ENCODE measurements at places on chromosomes 7 and 10.
A peak's percentile ranks its signal among the peaks of the same experiment; 100 is the strongest.

DNA sequence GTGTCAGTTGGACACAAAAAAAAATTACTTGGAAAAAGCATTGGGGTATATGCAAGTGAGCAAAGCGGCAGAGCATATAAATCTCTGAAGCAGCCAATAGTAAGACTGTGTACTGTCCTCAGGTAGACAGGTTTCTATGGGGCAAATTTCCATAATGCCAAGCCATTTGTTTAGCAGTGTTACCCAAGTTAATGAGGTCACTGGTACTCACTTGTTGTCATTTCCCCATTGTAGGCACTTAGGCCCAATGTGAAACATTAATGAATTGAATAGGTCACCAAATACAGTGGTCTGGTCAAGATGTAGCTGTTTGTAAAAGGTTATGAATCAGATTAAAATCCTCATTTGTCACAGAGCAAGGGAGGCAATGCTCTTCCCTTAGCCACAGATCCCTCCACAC lies 27.5 kb downstream of the HOXA1 start:
- H3K36me3 ChIP-seq = no peaks in the 10 kb centered on the region
- H3K27me3 ChIP-seq = peaks cover 7% of the 10 kb centered on the region
- no peak overlapping the region for H3K4me3 ChIP-seq
- H3K4me1 ChIP-seq = peaks cover 2% of the 10 kb centered on the region

DNA sequence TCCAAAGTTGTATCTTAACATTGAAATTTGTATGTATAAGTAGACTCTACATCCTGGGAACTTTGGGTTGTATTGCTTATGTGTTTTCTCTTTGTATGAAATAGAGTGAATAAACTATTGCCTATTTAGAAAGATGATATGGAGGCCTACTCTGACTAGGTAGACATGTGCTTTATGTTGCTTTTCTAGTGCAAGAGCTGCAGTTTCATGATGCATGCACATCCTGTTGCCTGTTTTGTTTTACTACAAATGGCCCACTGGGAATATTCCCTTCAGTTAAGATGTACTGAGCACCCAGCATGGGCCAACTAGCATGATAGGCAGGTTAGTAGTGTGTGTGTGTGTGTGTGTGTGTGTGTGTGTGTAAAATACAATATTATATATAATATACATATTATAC lies 282.1 kb upstream of the LRGUK start:
- no peak overlapping the region for H3K4me3 ChIP-seq
- peaks cover 11% of the 10 kb centered on the region for H3K4me1 ChIP-seq
- no peak overlapping the region for H3K27ac ChIP-seq
- no peaks in the 10 kb centered on the region for H3K27me3 ChIP-seq
- no peak for DNase-seq
- peaks cover 18% of the 10 kb centered on the region for H3K36me3 ChIP-seq

DNA sequence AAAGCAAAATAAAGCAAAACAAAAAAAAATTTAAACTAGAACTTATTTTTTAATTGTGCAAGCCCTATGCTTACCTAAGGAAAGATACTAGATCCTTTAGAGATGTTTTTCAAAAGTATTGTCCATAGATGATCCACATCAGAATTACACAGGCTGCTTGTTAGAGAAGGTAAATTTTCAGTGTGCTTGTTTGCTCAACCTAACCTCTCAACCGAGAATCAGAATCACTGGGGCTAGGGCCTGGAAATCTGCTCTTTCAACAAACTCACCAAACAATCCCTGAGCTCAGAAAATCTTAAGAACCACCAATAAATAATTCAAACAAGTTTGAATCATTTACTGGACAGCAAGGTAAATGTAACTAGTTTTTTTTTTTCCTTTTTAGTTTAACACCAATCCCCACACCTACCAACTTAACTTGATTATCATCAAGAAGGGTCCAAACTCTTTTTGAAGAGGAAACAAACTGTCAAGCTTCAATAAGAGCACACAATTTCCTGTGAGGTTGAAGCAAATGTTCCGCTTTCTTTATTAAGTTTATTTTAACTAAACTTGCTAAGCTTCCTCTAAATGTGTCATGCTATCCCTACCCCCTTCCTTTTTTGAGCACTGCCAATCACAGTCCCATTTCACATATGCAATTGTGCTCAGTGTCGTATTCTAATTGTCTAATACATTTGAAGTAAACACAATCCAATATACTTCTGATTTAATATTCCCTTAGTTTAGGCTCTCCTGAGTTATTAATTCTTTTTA lies 7.4 kb upstream of the TSPAN33 start:
- peak overlapping the region; percentile 60 for H3K4me3 ChIP-seq
- H3K36me3 ChIP-seq = no peaks in the 10 kb centered on the region
- no peaks in the 10 kb centered on the region for H3K27me3 ChIP-seq
- DNase-seq = no peak
- H3K4me1 ChIP-seq = peaks cover 32% of the 10 kb centered on the region

GRCh38 chr10:27805180-27805579 lies 59.6 kb upstream of the MKX start:
- no peak overlapping the region for H3K4me3 ChIP-seq
- no peak overlapping the region for H3K27ac ChIP-seq
- no peak for DNase-seq
- peaks cover 25% of the 10 kb centered on the region for H3K27me3 ChIP-seq

DNA sequence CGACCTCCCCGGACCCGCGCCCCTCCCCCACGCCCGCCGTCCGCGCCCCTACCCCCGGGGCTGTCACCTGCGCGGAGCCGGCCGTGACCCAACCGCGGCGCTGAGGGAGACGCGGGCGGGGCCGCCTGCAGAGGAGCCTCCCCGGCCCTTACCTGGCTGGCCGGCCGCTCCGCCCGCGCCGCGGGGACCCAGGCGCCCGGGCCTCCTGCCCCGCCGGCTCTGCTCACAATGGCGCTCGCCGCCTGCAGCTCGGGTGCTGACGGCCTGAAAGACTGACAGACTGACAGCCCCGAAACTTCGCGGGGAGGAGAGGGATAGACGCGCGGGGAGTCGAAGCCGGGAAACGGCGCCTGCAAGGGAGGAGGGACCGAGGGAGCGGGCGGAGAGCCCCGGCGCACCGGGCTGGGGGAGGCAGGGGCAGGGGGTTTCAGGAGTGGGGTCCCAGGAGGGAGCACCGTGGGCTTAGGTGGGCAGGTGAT lies 393 bp downstream of the ZNF467 start:
- H3K27ac ChIP-seq = no peak overlapping the region
- peak; percentile 74 for DNase-seq
- H3K4me3 ChIP-seq = peak overlapping the region; percentile 80
- H3K4me1 ChIP-seq = peaks cover 18% of the 10 kb centered on the region

GRCh38 chr7:139603896-139604295 lies 80.4 kb downstream of the CLEC2L start:
- peaks cover 55% of the 10 kb centered on the region for H3K36me3 ChIP-seq
- H3K27ac ChIP-seq = no peak overlapping the region
- H3K4me1 ChIP-seq = peaks cover 2% of the 10 kb centered on the region
- H3K4me3 ChIP-seq = no peak overlapping the region

DNA sequence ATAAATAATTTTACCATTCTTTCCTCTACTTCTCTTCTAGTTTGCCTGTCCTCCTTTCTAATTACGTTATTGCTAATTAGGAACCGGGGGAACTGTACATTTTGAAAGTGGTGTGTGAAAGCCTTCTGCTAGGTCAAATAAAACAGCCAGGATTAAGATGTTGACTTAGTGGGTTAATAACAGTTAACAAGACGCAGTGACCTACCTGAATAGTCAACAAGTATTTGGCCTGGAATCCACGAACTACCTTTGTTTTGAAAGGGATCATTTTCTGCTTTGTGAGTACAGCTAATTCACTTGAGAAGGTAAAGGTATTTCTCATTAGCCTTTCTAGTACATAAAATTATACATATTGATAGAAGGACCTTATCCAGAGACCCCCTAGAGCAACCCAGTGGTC lies 139.9 kb downstream of the COL28A1 start:
- peaks cover 16% of the 10 kb centered on the region for H3K36me3 ChIP-seq
- H3K4me3 ChIP-seq = no peak overlapping the region
- H3K27ac ChIP-seq = no peak overlapping the region
- no peaks in the 10 kb centered on the region for H3K4me1 ChIP-seq
- DNase-seq = no peak

Data from naive thymus-derived CD8-positive, alpha-beta T cell (primary cell).